ENCODE measurements at places on chromosomes 13 and 19.
A peak's percentile ranks its signal among the peaks of the same experiment; 100 is the strongest.

DNA sequence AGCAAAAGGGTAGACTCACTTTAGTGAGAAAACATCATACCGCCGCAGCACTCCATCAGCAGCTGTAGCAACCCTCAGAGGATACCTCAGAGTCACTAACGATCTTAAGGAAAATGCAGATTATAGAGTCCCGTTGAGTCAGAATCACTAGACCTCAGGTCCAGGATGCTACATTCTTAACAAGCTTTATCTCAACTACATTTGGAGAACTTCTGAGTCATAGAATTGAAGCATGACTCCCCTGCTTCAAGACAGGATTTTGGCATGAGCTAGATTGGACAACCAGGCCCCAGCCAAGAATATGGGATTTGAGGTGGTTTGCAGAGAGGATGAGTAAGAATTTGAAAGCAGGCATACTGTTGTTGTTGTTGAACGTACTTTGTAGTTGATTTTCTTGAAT, 118.9 kb upstream of the UBL3 start:
- H3K36me3 ChIP-seq = peaks cover 4% of the 10 kb centered on the region
- DNase-seq = no peak
- peaks cover 10% of the 10 kb centered on the region for H3K27me3 ChIP-seq

- H3K27me3 ChIP-seq = peaks cover 8% of the 10 kb centered on the region
- no peak overlapping the region for H3K27ac ChIP-seq
- H3K4me1 ChIP-seq = peaks cover 2% of the 10 kb centered on the region
- DNase-seq = no peak
Observed at GRCh38 chr19:3346677-3347353, 19.6 kb upstream of the NFIC start.

GRCh38 chr19:33638167-33639034, 16.6 kb downstream of the CHST8 start:
- H3K36me3 ChIP-seq = no peaks in the 10 kb centered on the region
- DNase-seq = no peak
- H3K4me1 ChIP-seq = no peaks in the 10 kb centered on the region
- H3K4me3 ChIP-seq = no peak overlapping the region
- no peak overlapping the region for H3K27ac ChIP-seq

- peaks cover 1% of the 10 kb centered on the region for H3K36me3 ChIP-seq
- no peak overlapping the region for H3K27ac ChIP-seq
- H3K27me3 ChIP-seq = peaks cover 6% of the 10 kb centered on the region
- H3K4me3 ChIP-seq = peak overlapping the region; percentile 57
Observed at GRCh38 chr19:38252385-38252784, 3.8 kb downstream of the PPP1R14A start.

DNA sequence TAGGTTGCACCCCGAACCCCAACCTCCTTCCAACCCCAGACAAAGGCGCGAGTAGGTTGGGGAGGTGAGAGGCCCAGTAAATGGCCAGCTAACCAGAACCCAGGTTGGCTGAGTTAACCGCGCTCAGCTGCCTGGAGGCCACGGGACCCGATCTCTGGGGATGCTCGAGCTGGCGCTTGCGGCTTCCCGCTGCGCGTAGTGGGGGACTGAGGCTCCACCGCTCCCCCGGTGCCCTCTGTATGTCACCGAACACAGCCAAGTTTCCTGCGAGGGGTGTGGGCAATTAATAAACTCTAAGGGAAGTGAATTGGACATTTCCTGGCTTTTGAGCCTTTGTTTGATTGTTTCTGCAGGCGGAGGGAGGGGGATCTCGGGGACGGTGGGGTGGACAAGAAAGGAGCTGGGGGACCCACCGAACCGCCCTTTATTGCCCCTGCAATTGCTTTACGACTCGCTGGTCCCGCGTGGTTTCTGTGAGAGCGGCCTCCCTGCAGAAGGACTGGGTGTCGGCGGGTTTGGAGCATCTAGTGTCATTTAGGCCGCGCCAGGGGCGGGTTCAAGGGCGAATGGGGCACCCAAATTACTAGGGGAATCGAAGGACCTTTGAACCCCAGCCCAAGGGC, 3.5 kb upstream of the ZIC5 start:
- DNase-seq = no peak
- peaks cover 2% of the 10 kb centered on the region for H3K36me3 ChIP-seq
- no peak overlapping the region for H3K4me3 ChIP-seq

DNA sequence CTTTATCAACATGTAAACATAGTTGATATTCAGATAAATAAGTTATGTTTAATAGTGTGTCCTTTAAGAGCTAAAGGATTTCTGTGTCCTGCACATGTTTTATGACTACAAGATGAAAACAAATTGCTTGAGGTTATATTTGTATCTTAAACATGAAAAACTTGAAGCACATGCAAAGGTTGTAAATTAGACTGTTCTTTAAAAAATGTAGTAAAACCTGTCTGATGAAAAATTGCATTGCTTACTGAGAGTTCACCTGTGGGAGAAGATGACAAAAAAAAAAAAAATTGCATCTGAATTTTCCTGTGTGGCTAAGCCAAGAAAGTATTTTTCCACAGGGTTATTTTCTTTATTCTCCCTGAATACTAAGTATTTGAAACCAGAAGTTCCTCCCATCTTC, 25.7 kb upstream of the LMO7 start:
- H3K27ac ChIP-seq = no peak overlapping the region
- H3K36me3 ChIP-seq = peaks cover 13% of the 10 kb centered on the region
- H3K27me3 ChIP-seq = no peaks in the 10 kb centered on the region

GRCh38 chr19:861756-862580, 2.5 kb downstream of the CFD start:
- DNase-seq = peak; percentile 39
- no peaks in the 10 kb centered on the region for H3K36me3 ChIP-seq

All from memory B cell (primary cell).